IPS DF 6.9 (cell line): ENCODE measurements at places on chromosomes 16 and 17.

DNA sequence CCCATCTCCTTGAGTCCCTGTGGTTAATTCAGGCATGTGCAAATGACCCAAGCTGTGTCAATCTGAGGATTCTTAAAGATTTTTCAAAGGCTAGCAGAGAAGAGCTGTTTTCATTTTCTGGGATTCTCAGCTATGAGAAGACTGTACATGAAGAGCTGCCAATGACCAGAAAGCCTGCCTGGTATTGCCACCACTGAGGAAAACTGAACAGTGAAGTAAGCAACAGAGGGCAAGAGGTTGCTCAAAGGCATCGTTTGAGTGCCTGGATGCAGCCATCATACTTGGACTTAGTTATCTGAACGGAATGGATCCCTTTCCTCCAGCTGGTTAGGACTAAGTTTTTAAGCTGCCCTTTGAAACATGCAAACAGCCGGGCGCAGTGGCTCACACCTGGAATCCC is 38.4 kb downstream of the FAM20A start:
- no peak for DNase-seq

- DNase-seq: no peak
Observed at GRCh38 chr16:2586901-2587480, 49.2 kb downstream of the PDPK1 start.

- no peak for DNase-seq
Observed at GRCh38 chr16:78490847-78491246, 391.4 kb downstream of the WWOX start.

GRCh38 chr16:24094660-24095059 is 161.5 kb upstream of the CACNG3 start:
- DNase-seq: no peak

DNA sequence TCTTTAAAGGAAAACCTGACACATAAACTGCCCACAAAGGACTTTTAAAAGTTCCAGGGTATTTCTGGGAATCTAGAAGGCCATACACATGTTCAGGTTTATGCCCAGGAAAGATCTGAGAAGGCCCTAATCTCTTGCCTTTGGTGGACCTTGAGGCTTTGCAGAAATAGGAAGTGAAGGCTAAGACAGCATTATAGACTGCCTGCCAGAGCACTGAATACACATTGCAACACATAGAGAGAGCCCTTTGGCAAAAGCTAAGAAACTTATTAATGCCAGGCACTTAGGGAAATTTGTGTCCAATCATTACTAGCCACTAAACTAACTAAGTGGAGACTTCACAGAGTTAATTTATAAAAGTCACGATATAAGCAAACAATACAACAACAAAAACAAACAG is 70.4 kb downstream of the MMD start:
- no peak for DNase-seq

DNA sequence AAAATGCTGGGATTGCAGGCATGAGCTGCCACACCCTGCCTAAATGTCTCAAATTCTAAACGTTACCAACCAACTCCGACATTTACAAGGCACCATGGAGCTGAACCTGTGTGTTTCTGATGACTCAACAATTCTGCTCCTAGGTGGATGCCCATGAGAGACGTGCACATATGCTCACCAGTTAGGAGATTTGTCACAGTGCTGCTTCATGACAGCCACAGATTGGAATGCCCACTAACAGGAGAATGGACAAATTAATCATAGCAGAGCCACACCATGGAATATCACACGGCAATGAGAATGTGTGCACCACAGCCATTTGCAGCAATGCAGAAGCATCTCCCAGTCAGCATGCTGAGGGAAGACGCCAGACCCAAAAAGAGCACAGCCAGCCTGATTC is 8.0 kb upstream of the KCNG4 start:
- no peak for DNase-seq

- DNase-seq: no peak
Observed at GRCh38 chr17:17729620-17730249, 48.5 kb downstream of the RAI1 start.

- DNase-seq: no peak
Observed at GRCh38 chr16:29789775-29790182, 772 bp upstream of the KIF22 start.

DNA sequence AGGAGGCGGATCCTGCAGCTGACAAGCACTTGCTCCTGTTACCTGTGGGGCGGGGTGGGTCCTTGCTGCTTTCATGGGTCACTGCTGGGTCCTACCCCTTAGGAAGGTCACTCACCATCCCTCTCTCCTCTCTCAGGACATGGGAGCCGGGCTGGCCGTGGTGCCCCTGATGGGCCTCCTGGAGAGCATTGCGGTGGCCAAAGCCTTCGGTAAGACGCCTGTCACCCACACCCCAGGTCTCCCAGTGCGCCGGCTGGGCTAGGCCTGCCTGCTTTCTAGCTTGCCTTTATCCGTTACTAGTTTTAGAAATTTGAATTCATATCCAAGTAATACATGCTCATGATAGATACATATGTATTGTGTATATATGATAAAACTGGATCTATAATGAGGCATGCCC is 17.2 kb downstream of the SLC26A11 start:
- DNase-seq: no peak

GRCh38 chr17:57751348-57751971 is 6.4 kb upstream of the CCDC182 start:
- no peak for DNase-seq

- DNase-seq: no peak
Observed at GRCh38 chr17:65730711-65731169, 169.3 kb upstream of the AXIN2 start.

DNA sequence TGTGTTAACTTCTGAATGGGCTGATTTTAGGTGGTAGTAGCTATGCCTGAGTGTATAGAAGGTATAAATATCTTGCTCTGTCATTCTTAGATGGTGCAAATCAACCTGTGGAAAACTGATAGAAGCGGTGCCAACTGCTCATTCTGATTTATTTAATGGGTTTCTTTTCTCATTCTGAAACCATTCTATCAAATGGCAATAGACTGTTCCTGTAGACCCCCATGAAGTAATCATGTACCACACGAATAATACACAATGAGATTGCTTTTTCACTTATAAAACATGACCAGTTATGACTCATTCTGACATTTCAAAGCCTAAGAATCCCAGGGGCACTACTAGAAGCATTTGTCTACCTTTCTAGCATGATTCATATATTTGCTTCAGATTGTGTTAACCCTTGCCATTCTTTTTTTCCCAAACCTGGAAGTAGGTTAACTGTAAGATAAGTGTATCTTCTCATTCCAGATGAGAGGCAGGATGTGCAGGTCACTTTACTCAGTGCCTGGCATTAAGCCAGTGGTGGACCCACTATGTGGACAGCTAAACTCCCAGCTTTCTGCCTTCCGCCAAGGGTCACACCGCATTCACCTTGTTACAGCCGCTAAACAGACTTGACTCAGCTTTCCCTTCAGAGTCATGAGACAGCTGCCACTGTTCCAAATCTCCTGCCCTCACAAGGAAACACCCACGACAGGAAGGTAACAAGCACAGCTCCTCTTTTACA is 16.4 kb upstream of the SLC16A11 start:
- DNase-seq: no peak

DNA sequence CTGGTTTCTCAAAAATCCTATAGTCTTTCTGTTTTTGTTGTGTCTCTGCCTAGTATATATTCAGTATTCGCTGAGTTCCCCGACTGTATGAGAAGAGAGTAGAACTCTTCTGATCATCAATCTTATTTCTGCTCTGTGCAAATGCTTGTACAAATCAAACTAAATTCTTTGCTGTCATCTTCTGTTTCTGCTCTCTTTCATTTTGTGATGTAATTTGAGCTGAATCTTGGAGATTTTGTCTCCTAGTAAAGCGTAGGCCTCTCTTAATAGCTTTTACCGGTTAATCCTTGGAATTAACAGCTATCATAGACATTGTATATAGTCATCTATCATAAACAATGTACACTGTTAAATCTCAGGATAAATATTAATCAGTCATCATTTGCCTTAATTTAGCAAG is 61.9 kb downstream of the OMG start:
- DNase-seq: no peak

- DNase-seq: no peak
Observed at GRCh38 chr17:33514369-33514768, 221.3 kb upstream of the ASIC2 start.

GRCh38 chr16:48561960-48562393 is 48.0 kb downstream of the N4BP1 start:
- DNase-seq: no peak

DNA sequence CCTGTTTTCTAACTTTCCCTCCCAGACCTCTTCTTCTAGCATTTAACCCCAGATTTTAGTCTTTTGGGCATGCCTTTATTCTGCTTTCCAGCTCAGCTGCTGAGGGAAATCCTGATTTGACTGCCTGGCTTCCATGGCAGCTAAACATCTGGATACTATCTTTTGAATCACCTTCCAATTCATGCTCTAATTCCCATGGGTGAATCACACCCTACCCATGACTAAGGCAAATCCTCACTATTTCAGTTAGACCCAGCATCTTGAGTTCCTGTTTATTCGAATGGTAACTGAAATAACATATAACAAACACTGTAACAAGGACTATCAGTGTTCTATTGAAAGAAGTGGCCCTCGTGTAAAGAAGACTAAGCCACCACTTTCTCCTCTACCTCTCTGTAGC is 29.8 kb downstream of the CA10 start:
- no peak for DNase-seq

DNA sequence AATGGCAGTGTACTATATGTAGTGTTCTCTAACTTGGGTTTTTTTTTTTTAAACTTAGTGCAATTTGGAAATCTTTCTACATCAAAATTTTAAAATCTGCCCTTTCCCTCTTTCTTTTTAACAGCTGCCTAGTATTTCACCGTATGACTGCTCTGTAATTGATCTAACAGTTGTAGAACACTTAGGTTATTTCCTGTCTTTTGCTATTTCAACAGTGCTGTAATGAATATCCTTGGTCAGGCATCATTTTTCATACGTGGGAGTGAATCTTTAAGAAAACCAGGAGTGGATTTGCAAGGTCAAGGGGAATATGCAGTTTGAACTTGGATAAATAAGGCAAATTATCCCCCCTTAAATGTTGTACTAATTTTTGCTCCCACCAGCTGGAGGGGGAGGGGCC is 3.8 kb downstream of the NLRC5 start:
- DNase-seq: no peak

DNA sequence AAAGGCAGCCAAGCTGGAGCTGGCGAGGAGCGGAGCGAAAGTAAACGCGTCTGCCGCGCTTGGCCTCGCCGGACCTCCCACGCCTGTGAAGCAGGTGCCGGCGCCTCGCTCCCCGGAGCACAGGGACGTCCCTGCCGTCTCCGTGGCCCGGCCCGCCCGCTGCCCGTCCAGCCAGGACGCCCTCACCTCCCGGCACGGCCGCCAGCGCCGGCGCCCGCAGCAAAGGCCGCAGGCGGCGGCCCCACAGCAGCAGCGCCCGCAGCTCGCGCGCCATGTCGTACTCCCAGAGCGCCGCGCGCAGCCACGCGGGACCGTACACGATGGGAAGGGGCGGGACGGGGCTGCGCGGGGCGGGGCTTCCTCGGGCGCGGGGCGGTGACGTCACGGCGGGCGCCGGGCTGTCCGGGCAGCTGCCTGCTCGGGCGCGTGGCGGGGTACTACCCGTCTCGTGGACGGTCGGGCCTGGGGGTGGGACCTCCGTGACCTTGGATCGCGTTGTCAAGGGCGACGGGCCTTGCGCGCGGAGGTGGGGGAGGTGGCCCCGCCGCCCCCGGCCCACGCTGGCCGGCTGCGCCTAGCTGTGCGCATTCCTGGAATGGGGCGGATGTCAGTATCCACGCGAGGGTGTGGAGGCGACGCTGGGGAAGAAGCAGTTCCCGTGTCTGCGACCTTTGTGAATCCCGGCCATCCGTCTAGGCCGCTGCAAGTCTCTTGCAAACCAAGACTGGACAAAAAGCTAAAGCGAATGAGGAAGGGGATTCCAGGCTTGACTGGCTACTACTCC is at the start of gene TRAP1:
TSS of gene TRAP1 (minus strand) at position 290 of the 784 bp plus-strand sequence. CDS start at position 274, 16 bp downstream.
- no peak for DNase-seq

- DNase-seq: no peak
Observed at GRCh38 chr16:85296859-85297660, 184.8 kb upstream of the CIBAR2 start.

DNA sequence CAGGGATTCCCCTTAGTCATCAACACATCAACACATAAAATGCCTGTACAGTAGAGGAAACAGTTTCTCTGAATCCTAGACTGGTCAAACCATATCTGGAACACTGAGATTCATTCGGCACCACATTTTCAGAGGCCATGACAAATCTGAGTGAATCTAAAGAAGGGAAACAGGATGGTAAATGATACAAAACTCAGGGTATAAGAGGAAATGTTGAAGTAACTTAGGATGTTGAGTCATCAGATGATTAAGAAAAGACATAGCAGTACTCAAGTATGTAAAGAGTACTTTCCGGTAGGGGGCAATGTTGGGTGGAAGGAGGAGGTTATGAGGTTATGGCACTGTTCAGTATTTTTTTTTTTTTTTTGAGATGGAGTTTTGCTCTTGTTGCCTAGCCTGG is 358.5 kb upstream of the PMFBP1 start:
- no peak for DNase-seq

DNA sequence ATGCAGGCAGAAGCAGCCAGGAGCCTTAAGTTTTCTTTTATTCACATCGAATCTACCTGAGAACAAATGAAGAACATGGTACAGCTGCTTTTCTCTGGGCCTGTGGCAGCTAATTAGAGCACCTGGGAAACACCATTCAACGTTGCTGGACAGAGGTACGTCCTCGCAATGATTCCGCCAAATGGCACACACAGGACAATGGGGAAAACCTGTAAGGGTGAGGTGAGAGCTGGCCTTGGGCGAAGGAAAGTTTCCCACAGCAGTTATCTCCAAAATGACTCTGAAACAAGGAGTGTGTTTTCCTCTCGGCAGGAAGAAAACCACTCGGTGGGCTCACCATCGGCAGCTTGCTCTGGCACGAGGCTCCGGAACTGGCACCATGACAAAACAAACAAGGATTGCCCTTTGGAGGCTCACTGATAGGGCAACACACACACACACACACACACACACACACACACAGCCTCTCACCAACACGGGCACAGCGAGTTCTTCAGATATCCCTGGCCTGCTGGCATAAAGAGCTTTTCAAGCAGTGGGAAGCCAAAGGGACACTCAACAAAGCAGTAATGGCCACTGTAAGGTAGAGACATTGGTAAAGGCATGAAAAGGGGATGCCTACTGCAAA is 73.7 kb downstream of the ZFHX3 start:
- no peak for DNase-seq

GRCh38 chr16:13093661-13094060 is 192.3 kb downstream of the SHISA9 start:
- DNase-seq: no peak

- DNase-seq: no peak
Observed at GRCh38 chr17:50055426-50056216, at the start of gene ITGA3. ITGA3 (plus strand) TSS chr17:50056110; CDS start chr17:50056440, 330 bp downstream.

DNA sequence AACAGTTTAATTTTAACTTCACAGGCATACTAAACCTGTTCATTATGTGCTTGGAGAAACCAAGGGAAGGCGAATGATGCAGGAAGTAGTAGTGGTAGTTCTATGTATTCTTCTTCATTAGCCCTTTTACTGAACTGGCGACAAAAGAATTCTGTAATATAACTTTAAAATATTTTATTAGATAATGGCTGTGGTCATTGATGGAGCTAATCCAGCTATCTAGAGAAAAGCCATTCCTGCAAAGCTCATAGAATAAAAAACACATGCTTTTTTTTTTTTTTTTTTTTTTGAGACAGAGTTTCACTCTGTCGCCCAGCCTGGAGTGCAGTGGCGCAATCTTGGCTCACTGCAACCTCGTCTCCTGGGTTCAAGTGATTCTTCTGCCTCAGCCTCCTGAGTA is 23.5 kb downstream of the TANC2 start:
- DNase-seq: no peak
